Epithelial cell of umbilical artery (primary cell): ENCODE measurements at places on chromosomes 5 and 9. TPM values are rescaled to one million over a fixed set of nuclear protein-coding genes. Genes with fewer than 3 reads are reported as not detected.

The MARCOL gene
- total RNA-seq: not detected in 2 replicates

The AFAP1L1 gene
- 54.0 and 70.5 TPM in 2 replicates for total RNA-seq

The LHX3 gene
- total RNA-seq: not detected in 2 replicates

The PDLIM4 gene
- total RNA-seq: 57.0 and 66.9 TPM in 2 replicates

The ENHO gene
- not detected in 2 replicates for total RNA-seq

The XRCC4 gene
- 13.5 and 14.9 TPM in 2 replicates for total RNA-seq

The FOXD4 gene
- total RNA-seq: not detected in 2 replicates

The SPINK13 gene
- total RNA-seq: not detected in 2 replicates

The ANKRD55 gene
- 0.46 and 0.65 TPM in 2 replicates for total RNA-seq

The PAEP gene
- total RNA-seq: not detected in 2 replicates

The PCDHGA3 gene
- total RNA-seq: 0.15 and 0.32 TPM in 2 replicates

The OR1L4 gene
- not detected in 2 replicates for total RNA-seq

The LECT2 gene
- total RNA-seq: not detected in 2 replicates

The DRD1 gene
- total RNA-seq: not detected in 2 replicates

The C1QTNF3 gene
- under 0.01 and 0.65 TPM in 2 replicates for total RNA-seq

The RASGEF1C gene
- not detected in 2 replicates for total RNA-seq

The SCGB3A2 gene
- not detected in 2 replicates for total RNA-seq

The ALDH7A1 gene
- total RNA-seq: 51.8 and 52.9 TPM in 2 replicates

The ARSI gene
- total RNA-seq: under 0.01 and 0.30 TPM in 2 replicates

The ADRB2 gene
- 0.97 and 3.8 TPM in 2 replicates for total RNA-seq
